ENCODE measurements at places on chromosomes 5 and 9. TPM values are rescaled to one million over a fixed set of nuclear protein-coding genes. Genes with fewer than 3 reads are reported as not detected.

The ABO gene
- 1.2 TPM for total RNA-seq

The RNF183 gene
- total RNA-seq: 0.92 TPM

The ANKRD20A1 gene
- total RNA-seq: not detected

The COL15A1 gene
- total RNA-seq: not detected

The GDA gene
- 142 TPM for total RNA-seq

The DMRT3 gene
- total RNA-seq: not detected

The GFRA3 gene
- not detected for total RNA-seq

The IFNK gene
- not detected for total RNA-seq

DNA sequence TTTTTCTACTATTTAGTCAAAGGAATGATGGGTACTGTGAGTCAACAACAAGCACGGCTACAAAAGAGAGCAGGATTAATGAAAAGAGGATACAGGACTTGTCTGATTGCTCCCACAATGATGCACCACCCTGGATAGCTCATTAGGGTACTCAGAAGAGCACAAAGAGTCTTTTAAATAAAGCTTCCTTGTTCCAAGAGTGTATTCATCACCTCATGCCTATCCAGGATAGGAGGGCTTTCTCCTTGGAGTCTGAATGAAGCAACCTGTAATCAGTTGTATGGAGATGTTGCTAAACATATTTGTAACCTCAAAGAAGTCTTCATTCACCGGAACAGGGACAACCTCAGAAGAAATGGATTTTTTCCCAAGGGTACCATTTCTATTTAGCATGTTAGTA, 219.5 kb upstream of the TMEM161B start:
- no peaks in the 10 kb centered on the region for H3K36me3 ChIP-seq
- no peak overlapping the region for H3K4me3 ChIP-seq
- no peaks in the 10 kb centered on the region for H3K4me1 ChIP-seq
- no peak for DNase-seq
- H3K27me3 ChIP-seq: no peaks in the 10 kb centered on the region

- no peak for DNase-seq
- H3K4me3 ChIP-seq: no peak overlapping the region
- peaks cover 24% of the 10 kb centered on the region for H3K4me1 ChIP-seq
- no peaks in the 10 kb centered on the region for H3K36me3 ChIP-seq
- no peak overlapping the region for H3K27ac ChIP-seq
These were observed 19.7 kb upstream of the VLDLR start for GRCh38 chr9:2601785-2602378.

DNA sequence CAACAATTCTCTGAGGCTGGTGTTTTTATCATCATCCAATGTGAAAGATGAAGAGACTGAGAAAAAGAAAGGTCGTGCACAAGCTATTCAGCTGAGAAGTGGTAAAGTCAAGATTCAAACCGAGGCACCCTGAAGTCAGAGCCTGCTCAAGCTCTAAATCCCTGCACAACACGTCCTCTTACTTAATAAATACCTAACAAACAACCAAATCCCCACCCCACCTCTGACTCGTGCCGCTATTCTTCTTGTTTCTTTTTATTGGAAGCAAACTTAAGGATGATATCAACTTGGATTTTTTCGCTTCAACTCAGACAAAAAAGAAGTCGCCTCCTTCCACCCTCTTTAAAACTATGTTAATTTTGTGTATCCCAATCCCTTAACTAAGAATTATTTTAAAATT, 140.2 kb downstream of the CEP120 start:
- DNase-seq: no peak
- H3K36me3 ChIP-seq: no peaks in the 10 kb centered on the region
- H3K27me3 ChIP-seq: no peaks in the 10 kb centered on the region
- no peak overlapping the region for H3K27ac ChIP-seq
- H3K4me3 ChIP-seq: no peak overlapping the region
- no peaks in the 10 kb centered on the region for H3K4me1 ChIP-seq

DNA sequence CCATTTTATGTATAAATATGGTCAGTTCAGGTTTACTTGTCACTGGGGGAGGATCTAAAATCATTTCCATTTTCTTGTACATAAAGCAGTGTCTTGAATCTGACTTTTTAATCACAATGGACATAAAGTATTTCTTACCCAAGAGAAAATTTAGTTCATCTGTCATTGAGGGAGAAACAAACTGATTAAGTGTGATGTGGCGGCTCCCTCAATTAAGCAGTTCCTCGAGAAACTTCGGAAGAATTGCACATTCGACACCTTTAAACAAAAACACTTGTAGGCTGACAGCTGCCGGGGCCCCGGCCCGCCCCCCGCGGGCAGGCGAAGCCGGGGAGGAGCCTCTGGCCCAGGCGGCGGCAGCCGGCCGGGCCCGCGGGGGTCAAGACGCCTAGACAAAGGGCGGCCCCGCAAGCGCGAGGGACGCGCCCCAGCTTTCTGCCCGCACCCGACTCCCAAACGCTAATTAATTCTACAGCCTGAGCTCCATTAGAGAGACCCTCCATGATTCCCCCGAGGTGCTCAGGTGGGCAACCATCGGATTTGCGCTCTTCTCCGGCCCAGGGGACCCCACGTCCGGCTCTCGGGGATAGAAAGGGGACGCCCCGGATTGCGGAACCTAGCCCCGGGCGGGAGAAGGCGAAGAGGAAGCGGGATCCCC, 750 bp downstream of the TRIM36 start:
- peak overlapping the region; percentile 81 for H3K4me3 ChIP-seq
- H3K36me3 ChIP-seq: no peaks in the 10 kb centered on the region
- H3K4me1 ChIP-seq: no peaks in the 10 kb centered on the region
- peaks cover 5% of the 10 kb centered on the region for H3K27me3 ChIP-seq
- no peak overlapping the region for H3K27ac ChIP-seq
- DNase-seq: no peak

- no peak for DNase-seq
- no peaks in the 10 kb centered on the region for H3K36me3 ChIP-seq
- no peak overlapping the region for H3K27ac ChIP-seq
- no peaks in the 10 kb centered on the region for H3K27me3 ChIP-seq
- no peak overlapping the region for H3K4me3 ChIP-seq
These were observed 27.0 kb downstream of the GRIN3A start for GRCh38 chr9:101711330-101711941.

- no peak for DNase-seq
- no peaks in the 10 kb centered on the region for H3K27me3 ChIP-seq
- H3K4me3 ChIP-seq: no peak overlapping the region
These were observed 52.0 kb downstream of the PDE6A start for GRCh38 chr5:149892594-149892993.

GRCh38 chr9:95836072-95836471, 39.4 kb upstream of the ERCC6L2 start:
- no peak overlapping the region for H3K27ac ChIP-seq
- no peak for DNase-seq
- H3K4me3 ChIP-seq: no peak overlapping the region
- H3K4me1 ChIP-seq: no peaks in the 10 kb centered on the region
- H3K27me3 ChIP-seq: no peaks in the 10 kb centered on the region

DNA sequence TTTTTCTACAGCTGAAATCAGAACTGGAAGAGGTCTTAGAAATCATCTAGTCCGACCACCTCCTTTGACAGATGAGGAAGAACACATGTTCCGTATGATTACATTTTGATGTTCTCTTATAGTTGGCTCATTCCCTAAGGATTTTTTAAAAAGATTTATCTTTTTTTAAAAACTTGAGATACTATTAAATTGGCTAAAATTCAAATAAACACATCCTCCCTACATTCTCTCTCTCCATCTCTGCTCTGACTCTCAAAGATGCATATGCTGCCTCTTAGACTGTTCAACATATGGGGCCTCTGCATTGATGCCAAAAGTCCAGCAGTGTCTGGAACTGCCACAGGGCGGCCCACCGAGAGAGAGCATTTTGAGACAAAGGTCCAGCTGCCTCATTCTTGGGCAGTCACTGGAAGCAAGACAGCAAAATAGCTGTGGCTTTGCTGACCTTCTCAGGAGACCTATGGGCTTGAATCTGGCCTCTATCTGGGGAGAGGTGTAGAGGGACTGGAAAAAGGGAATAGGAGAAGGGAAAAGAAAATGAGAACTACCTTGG, 12.8 kb upstream of the TSSK1B start:
- no peaks in the 10 kb centered on the region for H3K36me3 ChIP-seq
- H3K27me3 ChIP-seq: no peaks in the 10 kb centered on the region
- no peak overlapping the region for H3K4me3 ChIP-seq
- no peak for DNase-seq
- no peaks in the 10 kb centered on the region for H3K4me1 ChIP-seq

DNA sequence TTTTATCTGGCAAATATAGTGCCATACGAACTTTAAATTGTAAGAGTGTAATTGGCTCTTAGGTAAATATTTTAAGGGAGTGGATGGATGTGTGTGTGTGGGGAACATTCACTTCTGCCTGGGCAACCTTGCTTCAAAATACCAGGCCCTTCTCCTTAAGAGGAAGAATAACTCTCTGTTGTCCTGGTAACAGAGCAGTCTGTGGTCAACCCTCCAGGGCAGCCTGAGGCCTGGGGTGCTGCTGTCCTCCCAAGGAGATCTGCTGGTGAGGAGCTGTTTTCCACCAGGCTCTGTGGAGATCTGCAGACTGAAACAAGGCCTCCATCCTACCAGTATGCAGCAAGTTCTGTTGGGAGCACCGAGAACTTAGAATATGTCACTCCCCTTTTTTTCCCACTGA, 325.2 kb downstream of the PSAT1 start:
- DNase-seq: no peak
- H3K27me3 ChIP-seq: no peaks in the 10 kb centered on the region
- H3K27ac ChIP-seq: no peak overlapping the region
- no peak overlapping the region for H3K4me3 ChIP-seq

GRCh38 chr9:37511016-37512010, 25.6 kb downstream of the POLR1E start:
- no peak overlapping the region for H3K4me3 ChIP-seq
- H3K36me3 ChIP-seq: no peaks in the 10 kb centered on the region
- DNase-seq: no peak
- H3K27ac ChIP-seq: no peak overlapping the region
- no peaks in the 10 kb centered on the region for H3K4me1 ChIP-seq

GRCh38 chr9:89721971-89722530, 117.2 kb downstream of the GADD45G start:
- H3K27ac ChIP-seq: no peak overlapping the region
- H3K4me3 ChIP-seq: no peak overlapping the region
- H3K27me3 ChIP-seq: peaks cover 93% of the 10 kb centered on the region
- no peaks in the 10 kb centered on the region for H3K36me3 ChIP-seq
- no peak for DNase-seq
- no peaks in the 10 kb centered on the region for H3K4me1 ChIP-seq

DNA sequence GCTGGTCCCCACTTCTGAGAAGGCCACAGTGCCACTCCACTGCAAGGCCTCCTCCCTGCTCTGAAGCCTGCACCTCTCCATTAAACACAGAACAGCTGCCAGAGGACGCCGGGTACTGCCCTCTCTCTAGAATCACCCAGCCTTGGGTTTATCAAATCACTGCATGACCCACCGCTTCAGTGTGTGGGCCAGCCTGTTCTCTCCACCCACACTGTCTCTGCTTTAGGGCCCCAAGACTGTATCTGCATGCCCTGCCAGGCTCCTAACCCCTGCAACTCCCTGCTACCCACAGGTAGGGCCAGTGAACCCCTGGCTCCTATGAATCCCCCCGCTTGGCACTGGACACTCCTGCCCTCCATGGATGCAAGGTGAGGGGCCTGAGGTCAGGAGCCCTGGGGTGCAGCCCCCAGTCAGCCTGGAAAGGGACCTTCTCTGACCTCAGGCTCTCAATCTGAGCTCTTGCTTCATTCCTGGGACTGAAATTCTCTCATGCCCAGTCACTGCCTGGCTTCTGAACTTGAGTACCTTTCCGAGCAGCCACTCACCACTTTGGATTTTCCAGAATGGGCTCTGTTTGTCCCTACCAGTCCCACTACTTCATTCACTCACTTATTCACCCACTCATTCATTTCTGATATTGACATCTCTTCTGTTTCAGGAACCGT, 206.3 kb downstream of the GABBR2 start:
- DNase-seq: no peak
- peaks cover 35% of the 10 kb centered on the region for H3K4me1 ChIP-seq
- H3K36me3 ChIP-seq: no peaks in the 10 kb centered on the region
- H3K27me3 ChIP-seq: no peaks in the 10 kb centered on the region
- peak overlapping the region; percentile 89 for H3K27ac ChIP-seq
- H3K4me3 ChIP-seq: peak overlapping the region; percentile 5

GRCh38 chr9:92159058-92159457, 43.8 kb upstream of the SPTLC1 start:
- no peaks in the 10 kb centered on the region for H3K27me3 ChIP-seq
- no peak for DNase-seq
- no peak overlapping the region for H3K27ac ChIP-seq
- H3K4me1 ChIP-seq: no peaks in the 10 kb centered on the region
- H3K4me3 ChIP-seq: no peak overlapping the region

DNA sequence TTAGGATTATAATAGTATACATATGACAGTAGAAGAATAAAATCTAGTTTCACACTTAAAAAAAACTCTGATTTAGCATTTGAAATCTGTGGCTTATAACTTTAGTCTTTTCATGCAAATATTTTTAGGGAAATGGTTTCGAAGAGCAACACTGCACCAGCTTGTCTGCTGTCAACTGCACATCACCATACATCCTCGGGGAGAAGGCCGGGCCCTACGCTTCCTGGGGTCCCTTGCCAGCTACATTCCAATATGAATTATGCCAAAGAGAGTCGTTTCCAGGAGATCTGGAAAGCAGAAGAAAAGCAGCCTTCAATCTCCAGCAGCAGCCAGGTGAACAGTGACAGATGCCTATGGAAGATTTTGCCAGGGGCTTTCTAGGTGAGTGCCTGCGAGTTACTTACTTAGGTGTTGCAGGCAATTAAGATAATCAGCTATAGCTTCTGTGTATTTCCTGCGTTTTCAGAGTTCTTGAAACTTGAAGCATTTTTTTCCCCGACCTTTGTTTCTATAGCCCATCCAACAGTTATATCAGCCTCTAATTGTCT, 166.8 kb downstream of the TRPM3 start:
- peaks cover 18% of the 10 kb centered on the region for H3K4me1 ChIP-seq
- H3K36me3 ChIP-seq: no peaks in the 10 kb centered on the region
- no peak overlapping the region for H3K4me3 ChIP-seq
- peak; percentile 10 for DNase-seq
- H3K27ac ChIP-seq: peak overlapping the region; percentile 39

DNA sequence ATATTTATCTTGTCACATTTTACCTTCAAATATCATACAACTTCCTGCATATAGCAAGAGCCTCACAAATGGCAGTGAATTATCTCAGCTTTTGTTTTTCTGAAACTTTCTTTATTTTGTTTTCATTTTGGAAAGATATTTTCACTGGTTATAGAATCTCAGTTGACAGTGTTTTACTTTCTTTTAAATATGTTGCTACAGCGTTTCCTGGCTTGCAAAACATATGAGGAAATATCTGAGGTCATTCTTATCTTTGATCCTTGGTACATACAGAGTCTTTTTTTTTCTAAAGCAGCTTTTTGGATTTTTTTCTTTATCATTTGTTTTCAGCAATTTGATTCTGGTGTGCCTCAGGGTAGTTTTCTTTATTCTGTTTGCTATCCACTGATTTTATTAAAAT, 77.6 kb upstream of the CEP78 start:
- H3K36me3 ChIP-seq: no peaks in the 10 kb centered on the region
- H3K4me1 ChIP-seq: no peaks in the 10 kb centered on the region
- H3K27ac ChIP-seq: no peak overlapping the region
- DNase-seq: no peak
- H3K4me3 ChIP-seq: no peak overlapping the region

GRCh38 chr5:136004436-136004835, 24.4 kb upstream of the TGFBI start:
- H3K36me3 ChIP-seq: no peaks in the 10 kb centered on the region
- DNase-seq: no peak
- no peaks in the 10 kb centered on the region for H3K27me3 ChIP-seq
- peaks cover 38% of the 10 kb centered on the region for H3K4me1 ChIP-seq
